ENCODE measurements at places on chromosomes 2 and 18.

- DNase-seq = no peak
Measured at GRCh38 chr2:80113399-80113798, 191.2 kb downstream of the LRRTM1 start.

GRCh38 chr2:190303647-190304046, 16.0 kb downstream of the HIBCH start:
- DNase-seq = peak; percentile 10

DNA sequence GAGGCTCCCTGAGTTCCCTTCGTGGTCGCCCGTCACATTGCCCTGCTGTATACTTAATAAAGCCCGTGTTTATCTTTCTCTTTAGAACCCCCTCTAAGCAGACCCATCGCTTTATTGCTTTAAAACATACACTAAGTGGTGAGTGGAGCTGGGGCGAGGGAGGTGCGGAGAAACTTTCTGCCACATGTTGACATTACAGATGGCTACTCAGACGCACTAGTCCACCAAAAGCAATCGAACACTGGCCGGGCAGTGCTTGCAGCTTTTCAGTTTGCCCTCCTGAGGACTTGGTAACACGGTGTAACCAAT, 859 bp upstream of the COLEC12 start:
- DNase-seq = no peak

- DNase-seq = peak; percentile 77
Measured at GRCh38 chr2:164903204-164903603, 52.1 kb downstream of the SLC38A11 start.

GRCh38 chr2:66469214-66469902, 34.4 kb downstream of the MEIS1 start:
- DNase-seq = no peak

- DNase-seq = no peak
Measured at GRCh38 chr2:43005975-43006833, 213.8 kb upstream of the HAAO start.
